Panc1 (cell line): ENCODE measurements at places on chromosomes 2 and 18.

GRCh38 chr2:218093879-218094278 is 24.8 kb downstream of the RUFY4 start:
- DNase-seq = no peak

- DNase-seq = no peak
Measured at GRCh38 chr2:221895366-221896121, 323.4 kb upstream of the EPHA4 start.

GRCh38 chr18:13488281-13488929 is 238.0 kb downstream of the FAM210A start:
- no peak for DNase-seq

DNA sequence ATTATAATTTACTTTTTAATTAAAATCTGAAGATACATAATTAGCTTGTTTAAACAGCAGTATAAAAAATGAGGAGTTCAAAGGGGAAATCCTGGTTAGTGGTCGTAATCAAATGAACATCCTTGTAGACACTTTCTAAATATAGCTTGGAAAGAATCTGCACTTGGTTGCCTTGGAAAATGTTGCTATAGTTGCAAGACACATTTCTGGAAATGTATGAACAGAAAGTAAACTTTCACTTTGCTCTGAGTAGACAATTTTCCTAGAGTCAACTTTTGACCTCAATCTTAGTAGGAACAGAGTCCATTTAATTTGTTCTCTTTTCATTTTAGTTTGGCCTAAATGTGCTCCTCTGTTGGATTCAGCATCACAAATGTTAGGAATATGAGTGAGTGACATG is 38.3 kb downstream of the GCA start:
- DNase-seq = no peak

DNA sequence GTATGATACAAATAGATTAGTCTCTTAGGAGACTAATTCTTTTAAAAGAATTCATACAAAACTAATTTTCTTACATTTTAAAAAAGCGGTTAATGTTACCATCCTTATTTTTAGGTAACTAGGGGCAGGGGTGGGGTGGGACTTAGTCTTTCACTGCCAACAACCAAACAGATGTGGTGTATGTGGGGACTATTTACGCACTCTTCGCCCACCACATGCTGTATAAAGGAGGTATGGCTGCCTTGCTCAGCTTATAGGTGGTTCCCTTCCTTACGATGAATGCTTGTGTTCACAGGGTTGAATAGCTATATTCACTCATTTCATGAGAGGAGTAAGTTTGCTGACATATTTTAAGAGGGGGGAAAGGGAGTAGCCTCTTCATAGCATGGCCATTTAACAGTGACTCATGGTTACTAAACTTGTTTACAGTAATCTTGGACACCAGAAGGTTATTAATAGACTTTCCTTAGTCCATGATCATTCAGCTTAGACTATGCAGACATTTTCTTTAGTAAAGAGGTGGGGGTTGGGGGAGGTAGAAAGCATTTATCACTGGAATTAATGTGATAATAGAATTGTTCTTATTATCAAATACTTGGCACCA is 61.8 kb downstream of the CAB39 start:
- DNase-seq = no peak
